NCI-H1417 (cell line): ENCODE measurements at places on chromosomes 12 and 14.

- DNase-seq = no peak
Observed at GRCh38 chr12:102299731-102300130, 102.1 kb upstream of the PMCH start.

DNA sequence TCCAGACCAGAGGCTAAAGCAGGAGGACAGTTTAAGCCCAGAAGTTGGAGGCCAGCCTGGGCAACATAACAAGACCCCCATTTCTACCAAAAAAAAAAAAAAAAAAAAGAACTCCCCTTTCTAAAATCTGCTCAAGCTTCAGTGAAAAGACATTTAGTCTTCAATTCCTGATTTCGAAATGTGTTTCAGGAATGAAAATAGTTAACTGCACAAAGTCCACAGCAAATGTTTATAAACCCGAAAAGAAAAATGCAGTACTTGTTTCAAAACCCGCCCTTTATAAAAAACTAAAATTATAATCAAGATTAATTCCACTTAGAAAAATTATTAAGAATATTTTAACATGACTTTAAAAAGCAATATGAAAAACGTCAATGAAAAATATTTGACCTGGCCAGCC, 12.1 kb downstream of the ATXN2 start:
- no peak for DNase-seq

GRCh38 chr12:132270969-132271754, 58.2 kb downstream of the GALNT9 start:
- DNase-seq = peak; percentile 17

DNA sequence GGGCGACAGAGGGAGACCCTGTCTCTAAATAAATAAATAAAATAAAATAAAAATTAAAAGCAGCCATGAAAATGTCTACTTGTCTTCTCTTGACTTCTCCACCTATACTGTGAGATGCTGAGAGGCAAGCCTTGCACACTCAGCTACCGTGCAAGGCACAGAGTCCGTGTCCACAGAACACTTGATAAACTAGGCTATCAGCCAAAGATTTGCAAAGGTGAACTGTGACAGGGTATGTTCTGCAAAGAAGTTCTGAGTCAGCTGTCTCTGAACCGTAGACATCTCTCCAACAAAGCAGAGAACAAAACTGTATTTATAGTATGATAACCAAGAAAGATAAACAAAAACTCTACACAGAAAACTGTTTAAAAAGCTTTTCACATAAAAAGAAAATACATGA, 35.5 kb downstream of the STXBP6 start:
- no peak for DNase-seq

DNA sequence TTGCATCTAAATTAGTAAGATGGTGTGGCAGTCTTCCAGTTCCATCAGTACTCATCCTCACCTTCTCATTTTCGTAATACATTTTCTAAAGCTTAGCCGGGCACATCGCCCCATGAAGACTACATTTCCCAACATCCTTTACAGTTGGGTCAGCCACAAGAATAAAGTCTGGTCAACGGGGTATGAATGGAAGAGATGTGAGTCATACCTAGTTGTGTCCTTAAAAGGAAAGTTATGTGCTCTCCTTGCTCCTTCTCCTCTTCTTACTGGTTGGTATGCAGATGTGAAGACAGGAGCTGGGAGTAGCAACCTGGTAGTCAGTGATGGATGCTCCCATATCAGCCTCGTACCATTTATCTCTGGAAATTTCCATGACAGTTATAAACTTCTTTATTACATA, 35.9 kb upstream of the EGLN3 start:
- no peak for DNase-seq

DNA sequence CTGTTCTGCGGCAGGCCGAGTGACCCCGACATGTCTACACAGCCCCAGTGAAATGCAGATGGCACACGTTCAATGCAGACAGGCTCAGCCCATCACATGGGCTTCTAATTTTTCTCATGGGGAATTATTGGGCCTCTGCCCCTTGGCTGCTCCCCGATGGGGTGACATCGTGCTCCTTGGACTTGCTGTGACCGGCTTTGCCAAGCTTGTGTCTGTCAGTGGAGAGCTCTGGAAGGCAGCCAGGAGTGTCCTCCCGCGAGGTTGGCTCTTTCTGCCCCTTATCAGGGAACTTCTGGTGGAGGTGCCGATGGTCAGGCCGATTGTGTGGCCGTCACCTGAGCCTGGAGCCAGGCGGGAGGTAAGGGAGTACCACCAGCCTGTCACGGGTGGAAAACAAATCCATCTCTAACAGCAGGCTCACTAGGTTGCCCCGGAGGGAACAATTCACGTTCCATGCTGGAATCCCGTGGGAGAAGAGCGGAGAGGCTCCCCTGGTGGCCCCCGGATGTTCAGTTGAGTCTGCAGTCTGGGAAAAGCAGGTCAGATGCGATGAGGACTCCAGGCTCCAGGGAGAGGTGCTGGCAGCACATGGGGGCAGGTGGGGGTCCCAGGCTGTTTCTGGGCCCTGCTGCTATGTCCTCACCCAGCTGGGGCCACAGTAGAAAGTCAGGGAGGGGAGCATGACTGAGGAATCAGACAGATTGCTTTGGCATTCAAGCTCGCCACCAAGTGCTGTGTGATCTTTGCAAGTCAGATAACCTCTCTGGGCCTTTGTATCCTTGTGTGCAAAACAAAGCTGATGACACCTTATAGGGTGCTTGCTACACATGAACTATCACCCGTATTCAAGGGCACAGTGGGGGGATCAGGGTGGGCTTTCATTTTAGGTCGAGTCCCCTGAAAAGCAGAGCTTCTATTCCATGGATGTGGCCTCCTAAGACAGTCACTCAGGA, 43.2 kb upstream of the EML1 start:
- DNase-seq = no peak

DNA sequence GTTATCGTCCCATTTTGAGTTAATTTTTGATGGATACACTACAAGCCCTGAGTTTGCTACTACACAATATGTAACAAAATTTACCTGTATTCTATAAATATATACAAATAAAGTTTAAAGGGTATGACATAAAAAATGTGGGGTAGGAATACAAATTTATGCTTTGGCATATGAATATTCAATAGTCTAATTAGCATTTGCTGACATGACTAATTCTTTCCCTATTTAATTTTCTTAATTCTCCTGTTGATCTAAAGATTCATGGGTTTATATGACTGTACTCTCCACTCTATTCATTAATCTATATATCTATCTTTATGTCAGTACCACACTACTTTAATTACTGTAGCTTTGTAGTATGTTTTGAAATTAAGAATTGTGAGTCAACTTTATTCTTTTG, 1840.7 kb upstream of the FLRT2 start:
- DNase-seq = no peak

DNA sequence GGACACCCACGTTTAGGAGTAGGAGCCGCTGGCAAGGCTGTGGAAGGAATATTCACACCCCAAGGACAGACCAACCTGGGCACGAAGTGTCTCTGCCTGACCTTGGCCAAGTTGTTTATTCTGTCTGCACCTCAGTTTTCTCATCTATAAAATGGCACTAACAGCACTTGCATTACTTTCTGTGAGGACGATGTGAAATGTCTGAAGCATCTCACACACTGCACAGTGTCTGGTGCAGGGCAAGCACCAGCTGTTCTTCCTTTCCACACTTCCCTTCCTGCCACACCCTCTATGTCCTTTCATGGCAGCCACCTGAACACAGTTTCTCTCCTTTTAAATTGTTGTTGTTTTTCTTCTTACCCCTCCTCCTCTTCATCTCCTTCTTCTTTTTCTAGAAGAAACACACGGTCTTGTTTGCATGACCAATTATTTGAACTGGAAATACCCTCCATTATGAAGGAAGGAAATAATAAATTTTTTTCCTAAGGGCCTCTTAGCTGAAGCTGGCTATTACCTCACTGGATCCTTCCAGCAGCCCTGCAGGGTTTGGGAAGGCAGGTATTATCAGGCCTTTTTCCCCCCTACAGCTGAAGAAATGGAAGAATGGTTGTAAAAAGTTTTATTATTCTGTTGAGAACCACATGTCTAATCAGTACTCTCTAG, 42.9 kb upstream of the ATP23 start:
- DNase-seq = peak; percentile 51

GRCh38 chr12:77294016-77294415, 228.6 kb upstream of the E2F7 start:
- no peak for DNase-seq

GRCh38 chr14:86780461-86780860, 1212.5 kb downstream of the GALC start:
- no peak for DNase-seq
